GM20000 (cell line): ENCODE measurements at places on chromosomes 16 and 17.

- DNase-seq = peak; percentile 84
Measured at GRCh38 chr17:29622337-29623282, at the start of gene CORO6. TSS of gene CORO6 (minus strand) at chr17:29622912. CDS start at chr17:29621421, 1,491 bp downstream.

DNA sequence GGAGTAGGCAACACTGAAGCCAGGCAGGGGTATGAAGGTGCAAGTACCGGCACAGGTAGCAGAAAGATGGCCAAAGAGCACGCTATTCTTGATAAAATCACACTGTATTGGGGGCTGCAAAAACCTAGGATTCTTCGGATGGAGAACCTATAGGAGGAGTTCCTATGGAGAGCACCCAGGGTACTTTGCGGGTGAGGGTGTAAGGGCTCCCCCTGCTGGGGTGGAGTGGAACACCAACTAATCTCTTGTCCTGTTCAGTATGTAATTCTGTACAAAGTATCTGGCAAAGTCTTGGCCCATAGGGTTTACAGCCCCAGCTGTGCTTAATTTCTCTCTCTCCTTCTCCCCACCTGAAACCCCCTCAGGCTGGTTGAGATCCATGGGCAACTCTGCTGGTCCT, 393.1 kb upstream of the ASIC2 start:
- peak; percentile 32 for DNase-seq

DNA sequence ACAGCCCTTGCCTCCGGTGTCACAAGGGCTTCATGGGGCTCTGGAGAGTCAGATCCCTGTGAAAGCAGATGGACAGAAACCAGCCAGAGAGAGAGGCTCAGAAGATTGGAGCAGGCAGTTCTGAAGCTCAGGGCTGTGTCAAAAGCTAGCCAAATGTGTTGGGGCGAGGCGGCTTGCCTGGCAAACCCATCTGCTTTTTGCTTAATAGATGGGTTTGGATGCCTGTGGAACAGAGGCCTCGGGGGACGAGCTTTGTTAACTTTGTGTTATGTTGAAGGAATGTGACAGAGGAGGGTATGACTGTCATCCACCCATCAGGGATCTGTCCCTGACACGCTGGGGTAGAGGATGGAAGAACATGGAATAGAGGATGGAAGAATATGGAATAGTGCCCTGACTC, 21.0 kb upstream of the SLC12A3 start:
- DNase-seq = no peak

DNA sequence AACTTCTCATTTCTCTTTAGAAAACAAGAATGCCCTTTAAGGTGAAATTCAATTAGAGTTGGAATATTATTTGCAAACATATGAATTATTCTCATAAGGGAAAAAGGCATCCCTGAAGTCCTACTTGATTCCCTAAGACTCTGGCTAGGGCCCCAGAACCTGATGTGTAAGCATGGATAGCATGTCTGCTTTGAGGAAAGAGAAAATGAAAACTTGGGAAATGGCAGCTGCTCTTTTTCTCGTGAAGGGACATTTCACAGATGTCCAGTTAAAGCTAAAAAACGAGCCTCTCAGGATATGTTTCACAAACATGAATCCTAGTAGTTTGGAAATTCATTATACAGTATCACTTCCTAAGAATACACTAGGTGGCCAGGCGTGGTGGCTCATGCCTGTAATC, 112.3 kb upstream of the CLEC3A start:
- no peak for DNase-seq

- no peak for DNase-seq
Measured at GRCh38 chr17:73469311-73469710, 157.5 kb upstream of the CDC42EP4 start.

DNA sequence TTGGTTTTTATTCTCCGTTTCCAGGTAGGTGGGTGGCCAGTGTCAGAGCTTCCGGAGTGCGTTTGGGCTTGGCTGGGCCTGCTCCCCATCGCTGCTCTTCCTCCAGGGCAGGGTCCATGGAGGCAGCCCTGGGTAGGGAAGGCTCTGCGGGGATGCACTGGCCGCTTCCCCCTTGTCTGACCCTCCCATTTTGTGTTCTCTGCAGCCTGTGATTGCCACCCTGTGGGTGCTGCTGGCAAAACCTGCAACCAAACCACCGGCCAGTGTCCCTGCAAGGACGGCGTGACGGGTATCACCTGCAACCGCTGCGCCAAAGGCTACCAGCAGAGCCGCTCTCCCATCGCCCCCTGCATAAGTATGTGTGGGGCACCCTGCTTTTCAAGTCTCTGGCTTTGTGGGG, 158.3 kb downstream of the NTN1 start:
- no peak for DNase-seq

- DNase-seq = no peak
Measured at GRCh38 chr16:47886631-47887415, 269.0 kb downstream of the ABCC12 start.

DNA sequence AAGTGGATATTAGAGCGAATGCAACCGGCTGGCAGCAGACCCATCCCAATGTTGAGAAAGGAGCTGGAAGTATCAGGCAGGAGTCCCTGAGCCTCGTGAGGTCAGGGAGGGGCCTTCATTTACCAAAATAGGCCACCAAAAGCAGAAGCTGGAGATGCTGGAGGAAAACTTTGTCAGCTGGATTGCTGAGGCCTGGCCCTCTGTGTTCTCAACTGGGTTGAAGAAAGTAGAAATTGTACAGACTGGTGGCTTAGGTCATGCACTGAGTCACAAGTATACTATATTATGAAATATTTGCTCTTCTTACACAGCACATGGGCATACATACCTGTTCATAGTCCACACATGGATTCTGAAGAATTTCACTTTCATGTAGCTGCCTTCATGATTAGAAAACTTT, 23.2 kb upstream of the TEKT3 start:
- no peak for DNase-seq

GRCh38 chr17:30920282-30920681, 1.5 kb upstream of the ADAP2 start:
- DNase-seq = no peak

DNA sequence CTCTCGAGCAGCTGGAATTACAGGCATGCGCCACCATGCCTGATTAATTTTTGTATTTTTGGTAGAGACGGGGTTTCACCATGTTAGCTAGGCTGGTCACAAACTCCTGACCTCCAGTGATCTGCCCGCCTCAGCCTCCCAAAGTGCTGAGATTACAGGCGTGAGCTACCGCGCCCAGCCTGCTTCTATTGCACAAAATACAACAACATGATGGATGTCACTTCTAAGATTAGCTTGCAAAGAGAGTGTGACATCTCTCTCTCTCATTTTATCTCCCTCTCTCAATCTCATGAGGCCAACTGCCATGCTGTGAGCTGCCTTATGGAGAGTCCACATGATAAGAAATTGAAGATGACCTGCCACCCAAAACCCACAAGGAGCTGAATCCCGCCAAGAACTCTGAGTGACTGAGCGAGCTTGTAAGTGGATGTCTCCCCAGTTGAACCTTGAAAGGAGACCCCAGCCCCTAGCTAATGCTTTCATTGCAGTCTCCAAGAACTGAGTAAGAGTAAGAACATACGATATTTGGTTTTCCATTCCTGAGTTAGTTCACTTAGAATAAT, 458.5 kb downstream of the RBFOX1 start:
- no peak for DNase-seq

DNA sequence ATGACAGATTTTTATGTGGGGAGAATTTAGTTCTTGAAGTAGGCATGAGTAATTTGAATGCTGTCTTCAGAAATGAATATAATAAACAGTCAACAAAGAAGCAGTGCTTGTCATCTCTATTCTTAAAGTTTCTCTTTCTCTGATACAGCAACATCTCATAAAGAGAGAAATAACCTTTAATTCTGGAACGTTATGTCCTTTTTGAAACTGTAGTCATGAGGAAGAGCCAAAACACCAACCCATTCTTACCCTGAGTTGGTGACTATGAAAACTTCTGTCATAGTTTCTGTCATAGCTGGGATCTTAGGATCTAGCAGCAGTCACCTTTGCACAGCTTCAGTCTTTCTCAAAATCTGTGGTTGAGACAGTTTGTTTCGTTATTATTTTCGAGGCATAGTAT, 15.3 kb upstream of the RASL10B start:
- no peak for DNase-seq

- DNase-seq = no peak
Measured at GRCh38 chr16:17804857-17805256, 334.1 kb upstream of the XYLT1 start.

DNA sequence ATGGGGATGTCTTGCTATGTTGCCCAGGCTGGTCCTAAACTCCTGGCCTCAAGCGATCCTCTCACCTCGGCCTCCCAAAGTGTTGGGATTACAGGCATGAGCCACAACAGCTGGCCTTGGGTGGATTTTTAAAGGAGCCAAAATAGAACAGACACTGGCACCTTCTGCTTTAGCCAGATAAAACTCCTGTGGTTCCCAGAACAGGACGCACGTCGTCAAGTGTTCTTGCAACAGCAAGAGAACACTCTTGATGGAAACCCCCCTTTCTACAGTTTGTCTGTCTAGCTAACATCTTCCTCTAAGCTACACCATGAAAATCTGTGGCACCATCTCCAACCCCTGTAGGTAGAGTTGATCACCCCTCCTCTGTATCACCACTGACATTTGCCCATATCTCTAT, 122.6 kb downstream of the NPIPB5 start:
- DNase-seq = no peak

DNA sequence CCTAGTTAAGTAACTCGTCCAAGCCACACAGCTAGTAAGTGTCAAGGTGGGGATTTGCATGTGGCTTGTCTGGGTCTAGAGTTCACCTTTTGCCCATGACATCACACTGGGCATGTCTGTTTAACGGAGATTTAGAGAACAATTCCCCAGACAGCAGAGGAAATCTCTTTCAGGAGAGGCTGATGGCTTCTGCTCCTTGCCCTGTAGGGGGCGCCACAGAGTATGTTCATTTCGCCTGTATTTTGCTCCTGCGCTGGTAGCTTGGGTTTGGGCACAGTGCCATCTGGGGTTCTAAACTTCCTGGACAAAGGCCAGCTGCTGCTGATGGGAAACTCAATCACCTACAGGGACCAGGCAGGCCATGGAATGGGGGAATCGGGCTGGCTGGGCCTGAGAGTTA, 20.4 kb downstream of the OTOA start:
- peak; percentile 21 for DNase-seq

GRCh38 chr16:75288181-75288580, 36.8 kb upstream of the BCAR1 start:
- no peak for DNase-seq

- no peak for DNase-seq
Measured at GRCh38 chr17:58580671-58581070, 66.2 kb upstream of the MTMR4 start.

- DNase-seq = no peak
Measured at GRCh38 chr16:56278196-56278855, 87.0 kb downstream of the GNAO1 start.

DNA sequence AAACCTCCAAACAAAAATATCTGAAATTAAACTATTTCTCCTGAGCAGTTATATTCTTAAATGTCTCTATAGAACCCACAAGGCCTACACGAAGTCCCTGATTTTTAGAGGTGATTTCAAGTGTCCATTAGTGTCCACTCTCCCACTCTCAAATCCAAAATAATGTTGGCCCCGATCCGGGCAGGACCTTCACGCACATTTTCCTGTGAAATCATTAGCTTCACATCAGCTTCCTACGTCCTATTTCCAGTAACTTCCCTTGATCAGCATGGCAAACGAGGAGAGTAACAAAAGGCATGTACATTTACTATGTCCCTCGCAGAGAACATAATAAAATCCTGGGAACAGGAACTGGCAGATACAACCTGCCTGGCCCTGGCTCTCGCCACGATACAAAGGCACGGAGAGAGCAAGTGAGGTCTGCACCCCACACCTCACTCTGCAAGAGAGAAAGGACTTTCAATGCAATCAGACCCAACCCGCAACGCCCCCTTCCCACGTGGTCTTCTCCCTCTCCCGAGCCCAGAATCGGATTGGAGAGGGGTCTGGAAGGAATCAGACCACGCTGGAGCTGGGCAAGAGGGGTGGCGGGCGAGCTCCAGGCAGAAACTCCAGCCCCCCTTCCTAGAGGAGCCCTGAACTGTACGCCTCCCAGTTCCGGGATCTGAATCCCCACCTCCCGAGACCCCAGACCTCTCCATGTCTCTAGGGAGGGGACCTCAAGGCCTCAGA, 17.5 kb upstream of the C17orf78 start:
- DNase-seq = peak; percentile 63

- DNase-seq = no peak
Measured at GRCh38 chr16:82888591-82889001, 261.8 kb downstream of the CDH13 start.

DNA sequence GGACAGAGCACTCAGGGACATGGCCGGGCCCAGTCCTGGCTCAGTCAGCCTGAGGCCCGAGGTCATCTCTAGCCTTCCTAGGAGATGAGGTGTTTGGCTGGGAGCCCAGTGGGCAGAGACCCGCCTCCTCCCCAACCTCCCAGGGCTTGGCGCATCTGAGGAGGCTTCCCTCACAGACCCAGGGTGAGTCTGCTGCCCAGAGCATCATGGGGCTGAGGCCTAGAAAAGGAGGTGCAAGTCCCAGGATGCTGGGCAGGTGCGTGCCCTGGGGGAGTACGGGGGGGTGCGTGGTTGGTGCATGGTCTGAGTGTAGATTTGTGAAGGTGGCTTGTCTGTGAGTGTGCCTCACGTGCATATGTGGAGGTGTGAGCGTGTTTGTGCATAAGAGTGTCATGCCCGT, 4.7 kb downstream of the PDE6G start:
- DNase-seq = no peak

DNA sequence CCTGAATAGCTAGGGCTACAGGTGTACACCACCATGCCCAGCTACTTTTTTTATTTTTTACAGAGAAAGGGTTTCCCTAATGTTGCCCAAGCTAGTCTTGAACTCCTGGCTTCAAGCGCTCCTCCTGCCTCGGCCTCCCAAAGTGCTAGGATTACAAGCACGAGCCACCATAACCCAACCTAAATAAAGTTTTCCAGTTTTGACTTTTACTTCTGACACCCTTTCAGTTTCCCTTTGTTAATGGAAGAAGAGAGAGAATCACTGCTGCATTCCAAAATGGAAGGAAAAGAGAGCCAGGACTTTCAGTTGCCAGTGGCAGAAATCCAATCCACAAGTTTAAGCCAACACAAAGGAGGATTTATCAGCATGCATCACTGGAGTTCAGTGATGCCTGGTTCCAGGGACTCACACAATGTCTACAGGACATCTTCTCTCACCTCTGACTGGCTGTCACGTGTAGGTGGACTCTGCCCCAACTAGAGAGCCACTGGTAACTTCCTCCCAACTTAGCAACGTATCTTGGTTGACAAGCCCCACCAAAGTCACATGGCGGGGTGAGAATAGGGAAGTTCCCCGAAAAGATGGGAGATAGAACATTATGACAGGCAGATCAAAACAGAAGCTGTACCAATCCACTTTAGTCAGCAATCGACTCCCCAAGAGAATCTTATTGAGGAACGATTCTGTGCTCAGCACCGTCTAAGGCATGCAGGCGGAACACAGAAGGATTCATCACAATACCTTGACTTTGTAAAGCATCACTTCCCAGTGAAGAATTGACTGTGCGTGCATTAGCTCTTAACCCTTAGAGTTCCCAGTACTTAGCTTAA, 46.5 kb downstream of the GAS7 start:
- DNase-seq = no peak
